Fibroblast of skin of back (primary cell): ENCODE measurements at places on chromosomes 13 and 19.
A peak's percentile ranks its signal among the peaks of the same experiment; 100 is the strongest.

GRCh38 chr13:87208636-87209035 is 462.5 kb upstream of the SLITRK5 start:
- no peak for DNase-seq

GRCh38 chr19:3201072-3201700 is 15.5 kb downstream of the NCLN start:
- DNase-seq: no peak

- DNase-seq: peak; percentile 97
These were observed 162.5 kb downstream of the KCTD12 start for GRCh38 chr13:76723551-76724232.

GRCh38 chr19:5621945-5622464 is 571 bp downstream of the SAFB2 start:
- no peak for DNase-seq

GRCh38 chr19:38675611-38676010 is 28.2 kb downstream of the ACTN4 start:
- DNase-seq: no peak

- no peak for DNase-seq
These were observed 45.8 kb downstream of the SLC7A9 start for GRCh38 chr19:32823747-32824102.

- DNase-seq: peak; percentile 56
These were observed 48.4 kb downstream of the CAB39L start for GRCh38 chr13:49395451-49395865.

GRCh38 chr13:60707878-60708277 is 310.9 kb downstream of the TDRD3 start:
- no peak for DNase-seq

DNA sequence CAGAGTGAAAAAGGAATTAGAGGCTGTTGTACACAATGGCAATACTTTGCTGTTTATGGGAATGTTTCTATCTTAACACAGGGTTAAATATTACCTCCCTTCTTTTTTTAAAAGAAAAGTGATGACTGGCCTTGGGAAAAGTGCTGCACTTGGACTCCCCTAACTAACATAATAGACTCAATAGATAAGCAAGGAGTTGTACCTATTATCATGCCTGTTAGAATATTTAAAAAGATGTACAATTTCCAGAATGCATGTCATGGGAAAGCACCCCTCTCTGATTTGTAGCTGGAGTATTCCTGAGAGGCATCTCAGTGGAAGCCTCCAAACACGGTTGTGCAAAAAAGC is 79.3 kb upstream of the GPC6 start:
- DNase-seq: no peak

- no peak for DNase-seq
These were observed 1108.4 kb upstream of the PCDH20 start for GRCh38 chr13:62524061-62524460.

DNA sequence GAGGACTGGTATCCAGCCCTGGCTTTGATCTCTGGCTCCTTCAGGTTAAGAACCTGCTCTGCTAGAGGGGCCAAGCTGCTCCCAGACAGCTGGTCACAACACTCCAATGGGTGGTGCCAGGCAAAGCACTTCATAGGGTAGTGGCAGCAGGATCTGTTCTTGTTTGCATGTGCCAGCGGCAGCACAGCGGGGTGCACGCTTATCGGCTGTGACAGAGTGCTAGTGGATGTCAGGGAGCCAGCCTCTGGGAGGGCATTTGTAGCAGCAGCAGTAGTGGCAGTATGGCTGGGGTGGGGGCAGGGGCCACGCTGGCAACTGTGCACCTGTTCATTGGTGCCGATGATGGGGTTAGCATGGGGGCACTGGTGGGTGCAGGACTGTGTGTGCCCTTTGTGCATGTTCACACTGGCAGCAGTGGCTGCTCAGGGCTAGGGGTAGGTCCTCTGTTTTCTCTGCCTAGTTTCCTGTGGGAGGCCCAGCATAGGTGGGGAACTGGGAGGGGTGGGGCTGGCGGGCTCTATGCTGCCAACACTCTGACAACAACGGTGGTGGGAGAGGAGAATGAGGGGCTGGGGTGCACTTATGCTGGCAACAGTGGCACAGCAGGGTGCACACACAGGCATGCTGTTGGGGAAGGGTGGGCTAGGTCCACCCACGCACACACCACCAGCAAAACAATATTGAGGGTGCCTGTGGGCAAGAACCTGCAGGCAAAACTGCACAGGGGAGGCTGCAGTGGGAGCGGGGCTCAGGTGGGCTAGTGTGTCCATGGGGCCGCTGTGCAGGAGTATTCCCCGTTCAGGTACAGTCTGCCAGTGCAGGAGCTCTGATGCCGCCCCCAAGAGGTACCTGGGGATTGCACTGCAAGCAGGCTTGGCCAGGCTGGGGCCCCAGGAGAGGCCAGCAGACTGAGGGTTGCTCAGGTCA is 19.3 kb downstream of the AP1M1 start:
- no peak for DNase-seq

GRCh38 chr13:114102521-114103288 is 29.7 kb downstream of the RASA3 start:
- DNase-seq: no peak

- DNase-seq: no peak
These were observed at the start of gene DLL3 for GRCh38 chr19:39498798-39499642. DLL3 (plus strand) TSS chr19:39498947; CDS start chr19:39498975, 28 bp downstream.

DNA sequence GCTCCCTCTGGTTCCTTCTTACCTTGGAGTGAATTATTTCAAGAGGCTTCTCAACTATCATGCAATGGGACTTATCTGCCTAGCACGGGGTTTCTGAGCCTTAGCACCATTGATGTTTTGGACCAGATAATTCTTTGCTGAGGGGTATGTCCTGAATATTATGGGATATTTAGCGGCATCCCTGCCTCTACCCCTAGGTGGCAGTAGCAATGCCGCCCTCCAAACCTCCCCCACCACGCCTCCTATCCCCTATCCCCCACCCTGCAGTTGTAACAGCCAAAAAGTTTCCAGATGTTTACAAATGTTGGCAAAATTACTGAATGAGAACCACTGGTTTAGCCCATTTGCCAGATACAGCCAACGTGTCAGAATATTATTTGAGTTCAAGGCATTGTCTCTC is 125.5 kb downstream of the POSTN start:
- no peak for DNase-seq

DNA sequence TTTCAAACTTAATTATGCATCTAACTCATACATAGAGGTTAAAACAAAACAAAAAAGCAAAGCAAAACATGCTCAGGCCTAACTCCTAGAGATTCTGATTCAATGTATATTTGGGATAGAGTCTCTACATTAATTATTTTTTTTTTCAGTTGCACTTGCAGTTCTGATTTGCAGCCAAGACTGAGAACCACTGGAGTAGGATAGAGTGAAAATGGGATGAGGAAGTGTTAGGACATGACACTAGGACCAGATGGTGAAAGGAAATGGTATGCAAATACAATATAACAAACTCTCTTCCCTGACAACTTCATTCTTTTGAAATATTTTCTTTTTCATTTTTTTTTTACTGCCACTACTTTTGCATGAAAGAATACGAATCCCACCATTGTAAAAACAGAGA is 1.8 kb downstream of the CCDC122 start:
- no peak for DNase-seq

DNA sequence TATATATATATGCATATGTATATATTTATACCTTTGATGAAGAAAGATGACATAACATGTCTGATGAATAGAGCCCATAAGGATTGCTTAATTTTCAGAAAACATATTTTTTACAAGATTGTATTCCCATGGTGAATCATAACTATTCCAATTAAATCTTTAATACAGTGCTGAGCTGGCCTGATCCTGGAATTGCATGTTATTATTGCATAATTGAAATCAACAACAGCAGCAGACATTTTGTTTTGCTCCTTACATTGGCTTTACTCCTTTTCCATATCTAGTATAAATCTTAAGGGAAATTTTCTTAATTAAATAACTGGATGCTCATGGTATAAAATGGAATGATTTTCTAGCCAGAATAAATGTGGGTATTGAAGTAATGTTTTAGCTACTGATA is 22.0 kb downstream of the POSTN start:
- no peak for DNase-seq

- no peak for DNase-seq
These were observed 13.3 kb downstream of the CD70 start for GRCh38 chr19:6577476-6578125.

DNA sequence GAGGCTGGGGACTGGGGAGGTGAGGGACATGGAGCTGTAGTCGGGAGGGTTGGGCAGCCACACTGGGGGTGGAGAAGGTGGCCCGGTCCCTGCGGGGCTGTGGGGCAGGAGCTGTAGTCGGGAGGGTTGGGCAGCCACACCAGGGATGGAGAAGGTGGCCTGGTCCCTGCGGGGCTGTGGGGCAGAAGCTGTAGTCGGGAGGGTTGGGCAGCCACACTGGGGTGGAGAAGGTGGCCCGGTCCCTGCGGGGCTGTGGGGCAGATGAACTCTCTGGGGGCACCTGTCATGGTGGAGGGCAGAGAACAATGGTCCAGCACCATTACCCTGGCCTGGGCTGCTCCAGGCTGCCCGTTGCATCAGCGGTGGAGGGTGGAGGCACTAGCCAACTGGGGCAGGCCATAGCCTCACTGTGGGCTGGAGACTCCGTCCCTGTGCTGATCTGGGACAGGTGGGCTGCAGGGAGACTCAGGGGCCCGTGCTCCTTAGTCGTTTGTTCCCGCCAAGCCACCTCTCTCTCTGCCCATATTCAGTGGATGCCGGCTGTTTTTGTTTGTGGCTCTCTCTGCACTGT is 51.4 kb downstream of the ATP11A start:
- no peak for DNase-seq

DNA sequence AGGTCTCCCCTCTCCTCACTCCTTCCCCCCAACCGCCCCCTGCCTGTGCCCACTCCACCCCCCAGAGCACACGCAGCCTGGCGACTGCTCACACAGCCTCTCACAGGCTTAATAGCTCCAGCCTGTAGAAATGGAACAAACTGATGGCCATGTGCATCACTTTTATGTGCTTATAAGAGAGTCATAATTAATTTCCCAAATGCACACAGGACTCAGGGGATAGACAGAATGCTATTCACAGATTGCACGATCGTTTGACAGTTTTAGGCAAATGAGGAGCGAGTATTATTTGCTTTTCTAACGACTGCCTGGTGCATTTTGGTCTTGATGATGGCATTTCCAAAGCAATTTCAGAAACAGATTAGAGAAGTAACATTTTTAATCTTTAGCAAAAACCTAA is 97.7 kb upstream of the VSTM2B start:
- no peak for DNase-seq

GRCh38 chr13:19742643-19743042 is 40.1 kb downstream of the PSPC1 start:
- no peak for DNase-seq

- no peak for DNase-seq
These were observed 29.0 kb downstream of the CARS2 start for GRCh38 chr13:110676595-110677587.

GRCh38 chr13:28753208-28753892 is 34.6 kb upstream of the SLC46A3 start:
- peak; percentile 97 for DNase-seq

DNA sequence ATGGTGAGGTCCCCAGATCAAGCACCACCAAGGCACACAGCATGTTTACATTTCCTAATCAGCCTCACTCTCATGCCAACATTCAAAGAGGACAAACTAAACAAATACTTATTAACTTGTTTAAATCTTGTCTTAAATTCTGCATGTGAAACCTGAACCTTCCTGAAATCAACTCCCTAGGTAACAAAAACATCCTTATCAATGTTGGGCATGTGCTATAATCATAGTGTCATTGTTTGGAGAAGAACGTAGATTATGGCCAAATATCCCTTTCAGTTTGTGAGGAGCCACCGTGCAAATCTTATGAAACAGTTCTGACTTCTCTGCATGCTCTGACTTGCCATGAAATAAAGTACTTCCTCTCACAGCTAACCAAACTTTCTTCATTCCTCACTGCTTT is 123.8 kb downstream of the NDFIP2 start:
- no peak for DNase-seq

GRCh38 chr13:104875038-104875754 is 1660.3 kb downstream of the EFNB2 start:
- no peak for DNase-seq

DNA sequence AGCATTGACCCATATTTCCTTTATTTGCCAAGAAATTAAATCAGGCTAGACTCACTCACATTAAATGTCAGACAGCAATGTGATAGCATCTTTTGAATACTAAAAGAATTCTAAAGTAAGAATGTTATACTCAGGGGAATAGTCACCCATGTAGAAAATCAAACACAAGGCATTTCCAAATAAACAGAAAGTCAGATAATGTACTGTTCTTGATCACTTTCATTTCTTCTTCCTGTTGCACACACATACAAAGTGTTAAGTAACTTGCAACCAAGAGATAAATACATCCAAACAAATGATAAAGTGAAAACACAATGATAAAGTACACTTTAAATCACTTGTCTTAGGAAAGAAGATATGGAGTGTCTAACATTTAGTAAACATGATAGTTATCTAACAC is 1366.6 kb upstream of the MIR17HG start:
- no peak for DNase-seq

DNA sequence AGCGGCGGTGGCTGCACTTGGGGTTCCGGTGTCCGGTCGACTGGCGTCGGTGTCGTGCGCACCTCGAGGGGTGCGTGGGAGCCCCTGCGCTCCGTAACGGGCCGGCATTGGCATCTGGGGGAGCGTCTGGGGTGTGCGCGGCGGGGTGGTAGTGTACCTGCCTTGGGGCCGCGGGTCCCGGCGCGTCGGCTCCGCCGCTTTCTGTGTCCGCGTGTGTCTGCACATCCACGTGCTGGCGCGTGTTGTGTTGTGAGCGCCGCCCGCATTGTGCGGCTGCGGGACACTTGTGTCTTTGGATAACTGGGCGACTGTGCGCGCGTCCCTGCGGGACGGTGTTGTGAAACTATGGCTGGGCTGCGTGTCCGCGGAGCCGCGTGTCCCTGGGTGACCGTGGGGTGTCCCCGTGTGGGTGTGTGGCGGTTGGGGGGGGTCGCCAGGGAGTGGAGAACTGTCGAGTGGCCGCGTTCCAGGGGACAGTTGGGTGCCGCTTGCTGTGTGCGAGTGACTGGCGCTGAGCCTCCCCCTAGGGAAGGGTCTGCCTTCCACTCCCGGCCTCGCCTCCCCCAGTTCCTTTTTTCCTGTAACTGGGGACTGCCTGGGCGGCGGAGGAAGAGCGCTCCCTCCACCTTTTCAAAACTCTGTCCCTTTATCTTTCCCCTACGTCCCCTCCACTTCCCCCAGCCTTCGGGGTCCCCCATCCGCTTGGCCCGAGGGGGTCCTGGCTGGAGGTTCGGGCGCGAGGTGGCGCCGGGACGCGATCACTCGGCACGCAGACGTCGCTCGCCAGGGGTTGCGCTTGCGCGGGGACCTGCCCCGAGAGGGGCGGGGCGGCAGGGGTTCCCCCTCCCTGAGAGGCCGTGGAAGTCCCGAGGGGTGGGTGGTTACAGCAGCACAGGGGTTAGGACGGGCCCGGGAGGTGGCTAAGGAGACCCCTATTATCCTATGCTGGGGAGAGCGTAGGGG is 5.7 kb upstream of the NFIC start:
- DNase-seq: peak; percentile 47
